Head of caudate nucleus (tissue), 42 donors: ENCODE measurements at places on chromosomes 6 and 20.

GRCh38 chr6:108163644-108164542 lies 1.9 kb upstream of the NR2E1 start:
- DNase-seq: no peak

DNA sequence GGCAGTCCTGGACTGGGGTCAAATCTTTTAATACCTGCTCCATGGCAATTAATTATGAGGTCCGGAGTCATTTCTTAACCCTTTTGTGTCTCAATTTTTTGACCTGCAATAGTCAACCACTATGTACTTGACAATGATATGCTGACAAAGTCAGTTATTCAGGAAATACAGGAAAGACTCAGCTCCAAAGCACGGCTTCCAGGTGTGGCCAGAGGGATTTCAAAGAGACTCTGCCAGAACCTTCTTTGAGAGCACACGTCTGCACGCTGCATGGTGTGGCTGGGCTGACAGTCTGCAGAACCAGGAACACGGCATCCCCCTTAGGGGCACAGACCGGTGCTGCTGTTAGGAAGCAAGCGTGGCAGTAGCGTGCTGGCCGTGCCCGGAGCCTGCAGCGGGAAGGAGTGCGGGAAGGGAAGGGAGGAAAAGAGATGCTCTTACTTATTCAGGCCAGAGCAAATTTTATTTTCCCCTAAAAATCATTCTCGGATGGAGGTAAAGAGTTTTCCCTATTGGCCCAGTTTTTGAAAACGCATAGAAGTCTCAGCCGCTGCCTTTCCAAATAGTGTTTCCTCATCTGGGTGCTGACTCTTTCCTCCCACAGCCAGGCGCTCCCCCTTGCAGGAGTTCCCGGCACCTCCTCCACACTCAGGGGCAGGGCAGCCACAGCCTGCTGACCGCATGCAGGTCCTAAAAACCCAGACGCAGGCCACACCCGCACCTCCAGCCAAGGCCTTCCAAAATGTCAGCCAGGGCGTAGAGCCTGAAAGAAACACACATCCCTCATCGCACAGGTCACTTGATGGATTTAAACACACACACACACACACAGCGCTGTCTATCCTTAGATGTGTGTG lies 187.4 kb upstream of the SNX9 start:
- no peak for DNase-seq

GRCh38 chr6:75278474-75279077 lies 6.0 kb downstream of the TMEM30A start:
- DNase-seq: no peak

DNA sequence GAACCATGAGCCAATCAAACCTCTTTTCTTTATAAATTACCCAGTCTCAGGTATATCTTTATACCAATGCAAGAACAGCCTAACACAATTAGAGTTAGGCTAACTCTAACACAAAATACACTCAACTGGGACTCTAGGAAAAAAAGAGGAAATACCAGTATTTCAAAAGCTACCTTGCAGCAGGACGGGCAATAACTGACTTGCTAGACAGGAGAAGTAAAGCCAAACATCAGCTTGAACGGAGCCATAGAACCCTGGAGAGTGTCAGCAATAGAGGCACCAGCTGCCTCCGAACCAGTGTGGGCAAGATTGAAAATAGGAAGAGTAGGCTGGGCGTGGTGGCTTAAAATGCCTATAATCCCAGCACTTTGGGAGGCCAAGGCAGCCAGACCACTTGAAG lies 162.0 kb upstream of the SOX4 start:
- DNase-seq: no peak

- no peak for DNase-seq
Observed at GRCh38 chr6:145609521-145609920, 125.8 kb downstream of the EPM2A start.

GRCh38 chr6:43944908-43945767 lies 175.1 kb downstream of the VEGFA start:
- DNase-seq: no peak

GRCh38 chr20:40805592-40805991 lies 116.6 kb upstream of the MAFB start:
- peak; percentile 27 for DNase-seq

DNA sequence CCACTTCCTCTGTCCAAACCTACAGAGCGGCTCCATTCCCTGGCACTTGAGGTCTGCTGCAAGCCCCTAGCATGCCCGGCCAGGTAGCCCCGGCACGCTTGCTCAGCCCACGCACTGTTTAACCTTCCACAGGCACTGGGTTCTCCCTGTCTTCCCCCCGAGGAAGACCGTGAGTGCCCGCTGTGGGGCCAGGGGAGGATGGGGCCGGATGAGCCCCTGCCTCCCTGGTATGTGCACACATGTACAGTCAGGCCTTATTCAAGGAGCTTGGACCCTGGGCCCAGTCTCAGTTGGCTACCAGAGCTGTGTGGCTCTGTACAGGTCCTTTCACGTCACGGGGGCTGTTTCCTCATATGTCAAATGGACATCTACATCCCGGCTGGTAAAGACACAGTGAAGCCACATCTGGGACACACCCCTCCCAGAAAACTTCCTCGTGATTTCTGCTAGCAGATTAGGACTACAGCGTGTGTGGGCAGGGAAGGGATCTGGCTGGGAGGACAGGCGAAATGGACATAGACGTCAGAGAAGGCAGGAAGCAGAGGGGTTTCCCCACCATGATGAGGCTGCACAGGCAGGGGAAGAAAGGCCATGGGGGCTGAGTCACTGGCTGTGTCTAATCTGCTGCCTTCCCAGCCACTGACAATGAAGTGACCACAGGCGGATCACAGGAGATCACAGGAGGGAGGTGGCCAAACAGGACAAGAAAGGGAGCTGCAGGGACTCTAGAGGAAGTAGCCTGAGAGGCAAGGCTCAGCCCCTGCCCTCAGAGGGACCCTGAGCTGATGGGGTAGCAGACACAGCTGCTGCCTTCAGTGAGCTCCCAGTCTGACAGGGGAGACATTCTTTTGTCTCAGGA lies 62.9 kb downstream of the MRPL14 start:
- DNase-seq: no peak

DNA sequence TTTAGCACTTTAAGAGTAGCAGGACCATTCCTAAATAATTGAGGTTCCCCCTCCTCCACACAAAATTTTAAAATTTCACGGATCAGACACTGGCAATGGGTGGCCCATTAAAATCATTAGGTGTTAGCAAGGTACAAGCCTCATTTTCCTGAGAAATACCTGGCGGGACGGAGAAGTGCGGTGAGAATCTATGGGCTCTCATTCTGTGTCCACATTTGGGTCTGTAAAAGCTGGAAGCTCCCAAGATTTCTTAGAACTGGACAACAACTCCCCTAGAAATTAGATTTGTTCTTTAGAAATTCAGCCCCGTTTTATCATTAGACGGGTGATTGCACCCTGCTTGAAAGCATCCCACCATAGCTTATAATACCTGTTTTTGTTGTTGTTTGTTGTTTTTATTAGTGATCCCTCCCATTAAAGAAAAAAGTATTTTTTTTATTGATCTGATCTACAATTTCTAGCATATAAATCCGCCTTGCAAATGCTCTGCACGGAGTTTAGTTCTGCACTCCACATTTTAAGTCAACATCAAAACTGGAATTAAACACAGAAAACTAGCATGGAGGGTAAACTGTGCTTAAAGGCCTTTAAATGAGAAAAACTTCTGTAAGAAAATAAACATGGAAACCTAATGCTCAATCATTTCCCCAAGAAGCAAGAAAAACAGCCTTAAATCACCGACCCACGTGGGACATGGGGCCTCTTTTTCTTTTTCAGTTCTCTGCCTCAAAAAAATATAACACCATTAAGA lies 5.7 kb downstream of the SIM1 start:
- DNase-seq: no peak

GRCh38 chr6:5007531-5007930 lies 3.7 kb upstream of the RPP40 start:
- no peak for DNase-seq

DNA sequence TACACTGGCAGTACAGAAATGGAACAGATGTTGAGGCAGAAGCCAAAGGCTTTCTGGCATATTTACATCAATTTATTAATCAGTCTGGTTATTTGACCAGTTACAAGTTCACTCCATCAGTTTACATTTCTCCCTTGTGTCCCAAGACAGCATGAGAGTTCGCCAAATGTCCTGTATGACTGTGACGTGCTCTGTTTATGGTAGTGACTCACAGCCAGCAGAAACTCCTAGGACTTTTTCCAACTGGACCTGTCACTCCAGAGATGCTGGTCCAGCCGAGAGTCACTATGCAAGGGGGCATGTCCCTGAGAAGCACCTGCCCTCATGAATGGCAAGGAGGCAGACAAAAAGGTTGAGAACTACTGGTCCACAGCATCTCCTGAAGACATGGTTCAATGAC lies 160.0 kb downstream of the LRFN2 start:
- DNase-seq: no peak

GRCh38 chr20:1841554-1842140 lies 53.6 kb upstream of the SIRPA start:
- DNase-seq: no peak

DNA sequence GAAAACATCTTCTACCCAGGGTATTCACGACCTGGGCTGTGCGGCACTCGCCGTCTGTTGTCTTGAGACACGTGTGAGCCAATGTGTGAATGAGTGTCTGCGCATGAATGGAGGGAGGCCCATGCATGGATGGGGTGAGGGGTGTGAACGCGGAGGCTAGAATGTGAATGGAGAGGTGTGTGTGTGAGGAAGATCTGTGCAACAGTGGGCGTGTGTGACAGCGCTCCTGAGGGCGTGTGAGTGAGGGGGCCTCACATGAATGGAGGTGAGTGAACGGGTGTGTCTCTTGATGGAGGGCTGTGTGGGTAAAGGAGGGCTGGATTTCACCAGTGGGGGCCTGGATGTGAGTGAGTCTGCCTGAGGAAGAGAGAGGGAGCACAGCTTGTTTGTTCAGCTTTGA lies 146.0 kb downstream of the LRFN2 start:
- DNase-seq: peak; percentile 13

DNA sequence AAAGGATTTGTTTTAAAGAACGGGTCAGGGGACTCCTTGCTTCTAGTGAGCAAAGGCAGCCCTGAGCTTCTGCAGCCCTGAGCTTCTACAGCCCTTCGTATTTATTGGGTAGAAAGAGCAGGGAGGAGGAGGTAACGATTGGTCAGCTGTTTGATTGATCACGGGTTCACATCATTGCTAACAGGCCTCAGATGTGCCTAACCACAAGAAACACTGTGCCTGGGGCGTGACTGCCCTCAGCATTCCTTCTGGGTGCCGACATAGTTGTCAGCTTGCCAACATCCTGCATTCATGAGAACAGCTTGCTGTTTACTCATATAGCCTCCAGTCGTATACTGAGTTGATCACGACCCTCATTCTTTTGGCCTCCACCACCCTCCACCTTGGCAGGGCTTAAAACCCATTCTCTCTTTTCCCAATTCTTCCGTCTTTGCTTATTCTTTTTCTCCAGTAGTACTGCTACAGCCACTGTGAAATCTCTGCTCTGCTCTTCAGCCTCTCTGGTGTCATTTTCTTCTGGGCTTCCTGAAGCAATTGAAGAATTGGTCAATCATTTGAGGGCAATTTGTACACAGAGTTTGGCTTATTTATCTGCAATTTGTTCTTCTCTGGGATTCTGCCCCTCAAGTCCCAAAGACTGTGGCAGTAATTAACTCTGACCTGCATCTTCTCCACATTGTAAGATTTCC lies 25.4 kb upstream of the NOP56 start:
- no peak for DNase-seq

- DNase-seq: no peak
Observed at GRCh38 chr6:100614386-100614785, 149.7 kb upstream of the SIM1 start.

- DNase-seq: no peak
Observed at GRCh38 chr20:45459606-45460005, 9.9 kb upstream of the WFDC2 start.

- DNase-seq: no peak
Observed at GRCh38 chr6:170074435-170074834, 216.4 kb downstream of the DLL1 start.

- DNase-seq: no peak
Observed at GRCh38 chr20:38754924-38755323, 6.7 kb downstream of the ACTR5 start.

DNA sequence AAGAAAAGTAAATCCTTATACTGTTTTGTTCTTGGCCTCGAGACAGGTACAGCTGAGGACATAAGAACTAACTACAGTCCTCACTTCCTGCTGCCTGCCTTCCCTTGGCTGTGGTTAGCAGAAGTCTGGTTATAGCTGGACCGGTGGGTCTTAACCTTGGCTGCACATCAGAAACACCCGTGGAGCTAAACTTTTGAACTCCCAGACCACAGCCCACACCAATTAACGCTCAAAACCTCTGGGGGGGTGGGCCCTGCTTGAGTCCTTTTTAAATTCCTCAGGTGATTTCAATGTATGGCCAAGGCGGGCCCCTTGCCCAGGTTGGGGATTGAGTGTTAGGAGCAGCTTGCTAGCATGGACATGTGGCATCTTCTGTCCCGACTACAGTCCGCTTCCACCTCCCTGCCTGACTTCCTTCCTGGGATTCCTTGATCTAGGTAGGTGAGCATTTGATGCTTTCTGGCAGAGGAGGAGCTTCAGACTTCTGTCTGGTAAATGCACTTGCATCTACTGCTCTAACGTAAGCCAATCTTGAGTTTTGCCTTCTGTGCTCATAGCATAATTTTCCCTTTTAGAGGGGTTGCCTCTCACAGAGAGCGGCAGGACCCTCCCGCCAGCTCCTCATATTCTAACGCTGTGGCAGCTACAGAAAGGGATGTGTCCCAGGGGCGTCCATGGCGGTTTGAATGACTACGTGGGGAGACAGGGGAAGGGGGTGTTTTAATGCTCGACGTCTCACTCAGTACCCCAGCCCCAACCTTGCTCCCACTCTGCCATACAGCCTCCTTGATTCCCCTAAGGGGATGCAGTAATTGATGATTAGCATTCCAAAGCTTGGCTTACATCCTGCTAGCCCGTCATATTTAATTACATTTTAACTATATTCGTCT lies 390.1 kb downstream of the ZFAND3 start:
- DNase-seq: peak; percentile 24

- DNase-seq: no peak
Observed at GRCh38 chr6:27777614-27778355, 134.4 kb downstream of the OR2B2 start.

DNA sequence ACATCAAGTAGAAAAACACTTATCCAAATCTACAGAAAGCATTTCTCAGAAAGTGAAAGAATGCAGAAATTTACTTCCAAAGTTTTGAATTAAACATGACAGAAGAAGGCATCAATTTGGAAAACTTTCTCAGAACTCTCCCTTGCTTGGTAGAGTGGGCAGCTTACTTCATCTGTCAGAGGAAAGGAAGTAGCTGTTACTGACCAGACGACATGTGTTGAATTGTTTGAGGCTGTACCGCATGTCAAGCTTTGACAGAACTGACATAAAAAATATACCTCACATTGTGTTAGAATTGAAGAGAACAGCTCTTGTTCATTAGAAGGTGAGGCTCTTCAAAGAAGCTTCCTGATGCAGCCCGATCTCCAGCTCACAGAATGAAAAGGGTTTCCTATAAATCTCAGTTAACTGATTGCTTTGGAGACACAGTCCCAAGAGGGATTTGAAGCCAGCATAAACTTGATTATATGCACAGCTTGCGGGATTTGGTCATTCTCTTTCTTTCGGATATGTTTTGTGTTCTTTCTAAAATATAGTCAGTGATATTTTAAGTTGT lies 190.7 kb downstream of the PLCB1 start:
- no peak for DNase-seq

GRCh38 chr6:4794140-4794707 lies 18.0 kb downstream of the CDYL start:
- no peak for DNase-seq
